Posterior cingulate gyrus (tissue), 11 donors: ENCODE measurements at places on chromosomes 5 and 9.

GRCh38 chr5:133468596-133468995 lies 143.7 kb downstream of the FSTL4 start:
- DNase-seq: no peak

GRCh38 chr5:113166852-113167366 lies 190.3 kb downstream of the DCP2 start:
- DNase-seq: no peak

- peak; percentile 75 for DNase-seq
Observed at GRCh38 chr5:135026645-135027265, 7.3 kb downstream of the PITX1 start.

DNA sequence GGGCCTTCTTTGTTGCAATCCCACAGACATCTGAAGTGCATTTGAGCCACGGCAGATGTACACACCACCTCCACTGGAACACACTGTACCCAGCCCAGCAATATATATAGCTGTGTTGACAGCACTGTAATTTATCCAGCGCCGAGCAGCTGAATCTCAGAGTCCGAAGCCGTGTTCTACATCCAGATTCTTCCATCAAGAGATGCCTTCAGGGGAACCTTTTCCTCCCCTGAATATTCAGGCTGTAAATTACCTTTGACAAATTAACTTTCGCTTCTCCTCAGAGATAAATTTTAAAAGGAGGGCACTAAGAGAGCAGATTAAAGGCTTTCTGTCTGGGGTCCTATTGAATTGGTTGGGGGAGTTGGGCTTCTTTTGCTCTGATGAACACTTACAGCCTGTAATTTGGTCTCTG lies 76.4 kb downstream of the ROR2 start:
- no peak for DNase-seq

DNA sequence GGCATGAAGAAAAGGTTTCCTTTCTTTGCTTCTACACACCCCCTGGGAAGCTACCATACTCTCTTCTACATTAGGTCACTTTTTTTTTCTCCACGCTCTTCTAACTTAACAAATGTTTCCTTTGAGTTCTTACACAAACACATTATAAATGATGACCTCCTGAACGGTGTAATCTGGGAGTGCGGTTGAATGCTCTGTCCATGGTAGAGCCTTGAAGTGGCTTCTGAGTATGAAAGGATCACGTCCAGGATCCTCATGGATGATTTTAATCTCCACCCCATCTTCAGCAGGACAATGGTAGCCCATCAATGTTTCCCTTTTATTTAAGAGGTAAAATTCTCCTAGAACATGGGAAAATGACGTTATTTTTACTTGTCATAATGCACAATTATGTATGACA lies 587.3 kb downstream of the SEMA5A start:
- DNase-seq: no peak

DNA sequence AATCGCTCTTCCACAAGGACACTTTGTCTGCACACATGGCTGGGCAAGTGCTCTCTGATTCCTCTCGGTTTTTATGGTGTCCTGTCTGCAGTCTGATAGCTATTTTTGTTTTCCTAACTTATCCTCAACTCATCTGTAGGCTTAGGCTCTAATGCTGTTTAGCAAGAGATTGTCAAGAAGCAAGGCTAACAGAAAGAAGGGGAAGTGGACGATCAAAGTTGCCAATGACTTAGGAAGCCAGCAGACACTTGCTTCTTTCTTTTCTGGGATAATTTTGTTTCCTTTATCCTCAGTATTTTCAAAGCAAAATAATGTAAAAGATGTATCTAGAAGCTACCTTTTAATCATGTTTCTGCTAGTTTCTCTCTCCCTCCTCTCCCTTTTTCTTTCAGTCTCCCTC lies 130.7 kb downstream of the PRKACG start:
- DNase-seq: no peak

DNA sequence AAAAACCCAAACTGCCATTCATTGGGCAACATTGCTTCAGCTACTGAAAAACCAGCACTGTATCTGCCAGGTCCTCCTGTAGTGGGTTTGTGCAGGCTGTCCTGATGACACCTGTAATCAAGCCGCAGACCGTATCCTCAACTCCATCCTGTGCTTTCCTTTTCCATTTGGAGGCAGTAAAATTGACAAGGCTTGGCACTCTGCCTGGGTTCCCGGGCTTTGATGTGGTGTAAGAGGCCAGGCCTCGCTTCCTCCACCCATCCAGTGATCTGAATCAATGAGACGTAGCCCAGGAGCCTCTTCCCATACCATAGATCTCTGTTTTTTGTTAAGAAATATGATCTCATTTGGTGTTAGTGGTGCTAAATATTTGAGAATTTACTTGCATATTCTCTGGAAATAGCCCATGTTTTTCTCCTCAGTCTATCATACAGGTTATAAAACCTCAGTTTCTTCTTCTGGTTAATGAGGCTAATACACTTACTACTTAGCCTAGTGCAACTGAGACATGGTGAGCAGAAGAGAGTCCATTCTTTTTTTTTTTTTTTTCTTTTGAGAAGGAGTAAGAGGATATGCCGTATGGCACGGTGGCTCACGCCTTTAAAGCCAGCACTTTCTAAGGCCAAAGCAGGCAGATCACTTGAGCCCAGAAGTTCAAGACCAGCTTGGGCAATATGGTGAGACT lies 34.8 kb downstream of the LSM11 start:
- no peak for DNase-seq

DNA sequence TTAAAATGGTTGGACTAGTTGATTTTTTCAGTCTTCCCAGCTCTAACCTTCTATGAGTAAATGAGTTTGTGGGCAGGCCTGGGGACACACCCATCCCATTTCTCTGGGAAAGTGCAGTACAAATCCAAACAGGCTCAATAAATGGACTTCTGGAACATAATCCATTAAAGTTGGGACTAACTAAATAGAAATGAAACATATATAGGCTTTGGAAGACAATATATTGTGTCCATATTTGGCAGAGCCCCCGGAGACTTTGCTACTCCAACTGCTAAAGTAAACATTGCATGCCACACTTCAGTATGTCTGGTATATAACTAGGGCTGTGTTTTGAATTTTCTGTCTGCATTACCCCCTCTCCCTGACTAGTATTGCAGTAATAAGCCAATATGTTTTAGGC lies 191.4 kb upstream of the DAB2 start:
- no peak for DNase-seq

DNA sequence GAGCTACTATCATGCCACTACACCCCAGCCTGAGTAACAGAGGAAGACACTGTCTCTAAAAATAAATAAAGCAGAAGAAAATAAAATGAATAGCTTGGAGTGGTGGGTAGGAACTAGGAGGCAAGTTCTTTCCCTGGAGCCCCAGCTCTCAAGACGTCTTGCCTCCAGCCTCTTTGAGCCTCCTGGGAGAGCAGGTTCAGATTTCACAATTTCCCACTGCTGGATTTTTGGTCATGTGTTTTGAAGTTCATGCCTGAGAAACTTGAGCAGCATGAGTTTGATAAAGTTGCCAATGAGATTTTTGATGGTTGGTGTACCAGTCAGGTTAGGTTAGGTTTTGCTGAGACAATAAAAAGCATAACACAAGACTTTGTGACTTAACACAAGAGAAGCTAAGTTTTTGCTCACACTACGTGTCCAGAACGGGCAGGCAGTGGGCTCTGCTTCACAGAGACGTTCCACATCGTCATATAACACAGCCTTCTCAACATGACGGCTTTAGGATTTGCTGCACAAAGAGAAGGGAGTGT lies 4.1 kb upstream of the CCDC69 start:
- no peak for DNase-seq

- DNase-seq: no peak
Observed at GRCh38 chr5:100647461-100648230, 112.5 kb downstream of the FAM174A start.

DNA sequence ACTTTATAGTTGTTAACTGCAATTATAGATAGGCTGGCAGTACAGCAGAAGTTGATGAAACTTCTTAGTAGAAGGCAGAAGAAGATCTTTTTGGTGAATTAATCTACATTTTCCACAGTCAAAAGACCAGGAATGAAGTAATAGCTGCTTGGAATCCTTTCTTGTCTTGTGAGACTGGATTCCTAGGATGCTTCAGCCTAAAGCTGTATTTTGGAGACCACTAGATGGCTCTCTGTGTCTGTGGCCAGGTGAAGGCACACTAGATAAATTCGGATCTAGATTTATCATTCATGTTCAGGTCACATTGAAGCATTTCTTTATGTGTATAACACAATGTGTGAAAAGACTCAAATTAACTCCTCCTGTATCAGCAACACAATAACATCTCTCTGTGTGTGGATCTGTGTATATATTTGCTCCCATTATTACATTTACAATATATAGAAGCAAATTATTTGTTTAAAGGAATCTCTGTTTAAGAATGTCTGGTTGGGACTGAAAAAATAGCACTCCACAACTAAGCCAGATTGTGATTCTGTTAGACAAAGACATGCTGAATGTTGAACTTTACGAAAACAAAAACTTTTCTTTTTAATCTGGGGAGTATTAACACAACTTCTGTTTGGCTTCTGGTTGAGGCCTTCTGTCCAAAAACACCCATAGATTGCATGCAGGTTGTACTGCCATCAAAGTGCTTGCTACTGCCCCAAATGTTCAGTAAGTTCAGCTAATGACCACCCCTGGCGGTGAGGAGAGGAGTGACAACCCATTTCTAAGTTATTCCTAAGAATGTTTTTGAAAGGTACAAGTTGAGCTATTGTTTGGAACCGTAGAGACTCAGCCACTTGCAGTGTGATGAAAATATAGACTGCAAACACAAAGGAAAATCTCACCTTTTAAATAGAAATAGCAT lies 10.6 kb downstream of the GRIN3A start:
- DNase-seq: no peak

DNA sequence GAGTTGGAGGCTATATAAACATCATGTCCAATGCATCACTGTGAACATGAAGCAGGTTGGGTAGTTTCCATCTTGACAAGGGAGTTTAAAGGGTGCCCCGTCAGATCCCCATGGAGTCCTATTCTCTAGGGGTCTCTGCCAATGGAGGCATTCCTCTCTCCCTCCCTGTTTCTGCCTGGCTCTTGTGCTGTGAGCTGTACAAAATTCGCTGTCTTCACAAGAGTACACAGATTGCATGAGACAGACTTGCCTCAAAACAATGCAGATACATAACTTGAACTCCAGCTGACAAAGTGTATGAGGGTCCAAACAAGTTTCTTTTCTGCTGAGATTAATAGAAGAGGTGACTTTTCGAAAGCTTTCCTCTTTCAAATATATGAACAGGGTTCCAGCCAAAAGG lies 165.2 kb downstream of the SPOCK1 start:
- DNase-seq: no peak

DNA sequence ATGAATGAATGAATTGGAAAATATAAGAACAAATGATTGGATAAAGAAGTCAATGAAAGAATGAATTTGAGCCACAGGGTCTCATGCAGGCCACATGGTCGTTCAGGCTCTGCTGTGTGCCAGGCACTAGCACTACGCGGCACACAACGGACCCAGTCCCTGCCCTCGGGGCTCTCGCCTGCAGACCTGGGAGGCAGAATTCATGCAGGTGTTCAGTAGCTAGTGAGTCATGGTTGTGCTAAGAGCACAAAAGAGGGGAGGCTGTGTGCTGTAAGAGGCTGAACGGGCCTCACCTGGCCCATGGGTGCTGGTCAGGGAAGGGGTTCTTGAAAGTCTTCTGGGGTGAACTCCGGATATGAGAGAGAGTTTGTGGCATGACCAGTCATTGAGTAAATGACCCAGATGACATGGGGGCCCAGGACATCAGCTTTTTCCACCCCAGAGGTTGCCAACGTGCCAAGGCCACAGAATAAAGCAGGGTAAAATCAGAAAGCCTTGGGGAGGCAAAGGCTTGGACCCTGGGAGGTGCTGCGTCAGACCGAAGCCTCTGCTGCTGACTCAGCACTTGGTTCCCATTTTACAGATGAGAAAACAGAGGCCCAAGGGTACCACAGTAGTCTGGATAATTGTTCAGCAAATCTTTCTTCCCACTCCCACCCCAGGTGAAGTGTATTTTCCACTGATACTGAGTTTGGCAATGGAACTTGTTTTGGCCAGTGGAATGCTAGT lies 264.3 kb upstream of the MVB12B start:
- DNase-seq: no peak

GRCh38 chr5:28855626-28856025 lies 1817.2 kb upstream of the CDH9 start:
- DNase-seq: no peak

DNA sequence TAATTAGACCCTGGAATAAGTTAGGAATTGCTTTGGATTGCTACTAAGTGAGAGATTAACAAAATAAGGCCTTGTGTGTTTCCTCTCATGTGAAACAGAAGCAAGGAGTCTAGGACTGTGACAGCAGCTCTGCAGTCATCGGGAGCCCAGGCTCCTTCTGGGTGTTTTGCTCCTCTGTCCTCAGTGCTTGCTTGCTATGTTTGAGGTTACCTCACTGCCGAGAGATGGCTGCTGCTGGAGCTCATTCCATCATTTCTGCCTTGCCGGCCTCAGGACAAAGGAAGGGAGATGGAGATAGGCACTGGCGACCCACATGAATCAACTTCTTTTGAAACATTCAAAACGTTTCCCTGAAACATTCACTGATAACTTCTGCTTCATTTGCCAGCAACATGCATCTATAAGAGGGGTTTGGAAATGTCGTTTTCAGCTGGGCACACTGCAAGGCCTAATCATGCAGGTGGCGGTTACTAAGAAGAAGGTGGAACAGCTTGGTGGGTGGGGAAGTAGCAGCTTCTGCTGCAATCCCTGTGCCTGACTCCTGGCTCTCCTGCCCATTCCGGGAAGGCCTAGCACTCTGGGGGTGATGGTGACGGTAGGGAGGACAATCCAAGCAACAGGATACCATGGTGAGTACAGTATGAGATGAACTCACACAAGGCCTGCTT lies 77.2 kb upstream of the CD180 start:
- DNase-seq: no peak

DNA sequence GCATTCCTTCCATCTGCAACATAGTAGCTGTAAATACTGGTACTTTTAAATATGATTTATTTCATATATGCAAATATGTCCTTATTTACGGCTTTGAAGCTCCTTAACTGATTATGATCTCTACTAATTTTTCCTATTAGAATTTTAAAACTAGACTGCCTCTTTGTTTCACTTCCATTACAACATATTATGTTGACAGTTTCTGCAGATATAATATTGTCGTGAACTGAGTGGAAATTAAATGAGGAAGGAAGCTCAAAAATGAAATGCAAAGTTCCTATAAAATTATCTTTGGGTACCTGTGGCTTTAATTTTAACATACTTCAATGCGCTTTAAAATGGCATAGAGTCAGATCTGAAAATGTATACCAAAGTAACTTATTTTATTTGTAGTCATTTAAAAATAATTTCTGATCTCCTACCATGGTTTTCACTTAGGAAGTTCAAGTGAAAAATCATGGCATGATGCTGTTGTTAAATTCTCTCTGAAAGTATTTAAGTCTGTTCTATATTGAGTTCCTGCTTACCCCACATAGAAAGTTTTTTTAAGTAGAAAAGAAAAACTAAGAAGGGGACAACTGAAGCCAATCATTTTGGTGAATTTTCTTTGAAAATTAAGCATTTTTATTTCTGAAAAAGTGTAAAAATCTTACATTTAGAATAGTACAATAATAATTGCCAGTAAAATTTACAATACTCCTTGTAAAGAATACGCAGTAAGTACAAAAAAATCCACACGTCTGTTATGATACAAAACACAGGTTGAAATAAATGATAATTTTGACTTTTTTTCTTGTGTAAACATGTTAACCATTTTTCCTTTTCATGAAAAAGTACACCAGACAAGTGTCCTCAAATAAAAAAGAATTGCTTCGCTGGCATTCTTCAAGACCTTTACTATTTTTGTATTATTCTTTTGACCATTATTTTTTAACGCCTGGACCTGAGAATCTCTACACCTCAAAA lies 2.6 kb downstream of the FOXD1 start:
- no peak for DNase-seq
